ENCODE measurements at places on chromosomes 2 and 18.

GRCh38 chr2:127359520-127359919 lies 28.3 kb downstream of the MAP3K2 start:
- no peak for DNase-seq

GRCh38 chr18:31977270-31977872 lies 34.4 kb upstream of the TRAPPC8 start:
- DNase-seq, result no peak

DNA sequence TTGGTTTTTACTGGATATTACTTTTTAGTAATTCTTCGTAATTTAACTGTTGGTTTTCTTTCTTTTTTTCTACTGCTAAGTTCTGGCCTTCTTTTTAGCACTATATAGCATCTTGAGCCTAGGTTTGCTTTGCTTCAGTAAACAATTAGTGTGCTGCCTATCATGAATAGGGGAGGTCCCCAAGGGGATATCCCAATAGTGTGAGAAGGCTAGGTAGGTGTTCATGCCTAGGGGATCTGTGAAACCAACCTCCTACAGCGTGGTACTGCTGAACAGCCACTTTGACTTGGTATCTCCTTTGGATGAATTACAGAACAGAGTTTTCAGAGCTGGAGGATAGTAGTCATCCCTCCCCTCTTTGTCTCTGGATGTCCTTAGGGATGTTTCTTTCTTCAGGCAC lies 310.2 kb upstream of the HNMT start:
- no peak for DNase-seq

DNA sequence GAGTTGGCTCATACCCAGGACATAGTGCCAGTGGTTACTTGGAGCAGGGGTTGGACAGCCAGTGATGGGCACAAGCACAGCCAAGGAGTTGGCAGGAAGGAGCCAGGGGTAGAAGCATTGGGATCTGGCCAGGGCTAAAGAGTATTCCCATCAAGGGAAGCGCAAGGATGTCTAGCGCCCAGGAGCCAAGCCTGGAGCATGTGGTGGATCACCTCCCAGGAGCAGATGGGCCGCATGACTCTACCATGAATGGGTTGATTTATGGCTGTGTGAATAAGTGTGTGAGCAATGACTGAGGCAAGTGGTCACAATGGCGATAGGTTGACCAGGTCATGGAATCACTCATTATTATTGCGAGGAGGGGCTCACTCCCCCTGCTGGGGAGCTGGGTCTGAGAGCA lies 111.1 kb downstream of the FHOD3 start:
- DNase-seq, result no peak

GRCh38 chr2:117514371-117514770 lies 300.1 kb upstream of the DDX18 start:
- DNase-seq, result no peak

GRCh38 chr18:3998698-3999333 lies 456.3 kb downstream of the DLGAP1 start:
- DNase-seq, result no peak

DNA sequence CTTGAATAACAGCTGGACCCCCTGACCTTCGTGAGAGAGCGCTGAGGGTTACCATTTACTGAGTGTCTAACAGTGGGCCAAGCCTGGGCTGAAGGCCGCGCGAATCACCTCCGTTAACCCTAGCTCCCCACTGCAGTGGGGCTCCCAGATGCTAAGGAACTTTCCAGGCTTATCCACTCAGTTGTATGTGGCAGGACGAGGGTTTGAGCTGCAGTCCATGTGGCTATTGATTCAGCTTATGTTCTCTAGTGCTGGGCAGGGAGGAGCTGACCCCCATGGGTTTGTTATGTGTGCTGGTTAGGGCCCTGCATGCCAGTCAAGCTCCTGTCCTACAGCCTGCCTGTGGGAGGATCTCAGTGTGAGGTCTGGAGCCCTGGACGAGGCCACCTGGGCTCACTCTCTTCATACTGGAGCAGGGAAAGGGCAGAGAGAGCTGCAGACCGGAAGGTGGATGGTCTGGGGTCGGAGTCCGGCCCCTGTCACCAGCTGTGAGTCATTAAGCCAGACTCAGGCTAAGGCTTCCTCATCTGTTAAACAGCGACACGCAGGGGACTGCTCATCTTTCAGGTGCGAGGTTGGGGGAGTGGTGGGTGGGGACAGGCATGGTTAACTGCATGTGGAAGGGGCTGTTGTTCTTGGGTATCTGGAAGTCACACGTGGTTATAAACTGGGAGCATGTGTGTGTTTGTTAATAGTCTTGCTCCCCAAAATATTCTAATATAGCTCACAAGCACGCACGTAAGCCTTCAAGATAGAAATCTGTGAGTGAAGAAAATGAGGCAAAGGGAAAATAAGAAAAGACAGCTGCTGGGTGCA lies 6.6 kb downstream of the PSD4 start:
- DNase-seq, result no peak

- no peak for DNase-seq
These were observed 131.5 kb downstream of the UXS1 start for GRCh38 chr2:106062627-106063026.

- no peak for DNase-seq
These were observed 17.4 kb upstream of the CREB1 start for GRCh38 chr2:207512356-207512755.

GRCh38 chr2:173851141-173851641 lies 114.0 kb downstream of the SP3 start:
- no peak for DNase-seq

- no peak for DNase-seq
These were observed 1.2 kb upstream of the MZT2A start for GRCh38 chr2:131493199-131493968.

DNA sequence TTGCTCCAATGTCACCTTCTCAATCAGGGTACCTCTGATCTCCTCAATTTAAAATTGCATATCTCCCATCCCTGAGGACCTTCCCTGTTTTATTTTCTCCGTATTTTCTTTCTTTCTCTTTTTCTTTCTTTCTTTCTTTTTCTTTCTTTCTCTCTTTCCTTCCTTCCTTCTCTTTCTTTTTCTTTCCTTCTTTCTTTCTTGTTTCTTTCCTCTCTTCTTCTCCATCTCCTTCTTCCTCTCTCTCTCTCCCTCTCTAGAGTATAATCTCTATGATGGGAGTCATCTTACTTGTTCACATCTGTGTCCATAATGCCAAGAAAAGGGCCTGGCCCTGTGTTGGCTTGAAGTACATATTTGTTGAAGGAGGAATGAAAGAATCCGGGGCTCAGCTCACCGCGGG lies 21.3 kb upstream of the SIX2 start:
- DNase-seq, result no peak

DNA sequence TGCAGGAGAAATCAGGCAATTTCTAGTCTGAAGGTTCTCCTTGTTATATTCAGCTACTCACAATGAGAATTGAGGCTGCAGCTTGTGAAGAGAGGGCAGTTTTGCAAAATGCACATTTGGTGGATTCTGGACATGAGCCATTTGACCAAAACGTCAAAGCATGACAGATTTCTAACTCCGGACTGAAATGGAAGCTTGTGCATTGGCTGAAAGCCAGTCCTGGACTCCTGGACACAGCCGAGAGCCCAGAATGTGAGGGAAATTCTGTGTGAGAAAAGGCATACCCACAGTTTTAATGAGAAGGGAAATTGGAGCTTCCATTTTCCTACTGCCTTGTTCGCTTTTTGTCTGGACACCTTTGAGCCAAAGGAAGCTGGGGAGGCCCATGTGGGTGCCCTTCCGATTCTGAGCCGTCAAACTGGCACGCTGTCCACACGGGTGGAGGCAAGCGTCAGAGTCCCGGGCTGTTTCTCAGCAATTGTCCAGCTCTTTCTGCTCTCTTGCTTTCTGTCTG lies 23.7 kb upstream of the ROCK2 start:
- DNase-seq, result no peak
